ENCODE measurements at places on chromosomes 7 and 10. TPM values are rescaled to one million over a fixed set of nuclear protein-coding genes. Genes with fewer than 3 reads are reported as not detected.

Gene RPP30
- total RNA-seq = 35.1 TPM

Gene FAM241B
- 1.6 TPM for total RNA-seq

Gene WEE2
- 0.27 TPM for total RNA-seq

Gene PTER
- 4.2 TPM for total RNA-seq

Gene HOXA6
- 0.34 TPM for total RNA-seq

Gene TMEM176A
- total RNA-seq = 82.9 TPM

Gene CPA2
- 3.6 TPM for total RNA-seq

Gene INA
- 0.05 TPM for total RNA-seq

Gene NME8
- not detected for total RNA-seq

DNA sequence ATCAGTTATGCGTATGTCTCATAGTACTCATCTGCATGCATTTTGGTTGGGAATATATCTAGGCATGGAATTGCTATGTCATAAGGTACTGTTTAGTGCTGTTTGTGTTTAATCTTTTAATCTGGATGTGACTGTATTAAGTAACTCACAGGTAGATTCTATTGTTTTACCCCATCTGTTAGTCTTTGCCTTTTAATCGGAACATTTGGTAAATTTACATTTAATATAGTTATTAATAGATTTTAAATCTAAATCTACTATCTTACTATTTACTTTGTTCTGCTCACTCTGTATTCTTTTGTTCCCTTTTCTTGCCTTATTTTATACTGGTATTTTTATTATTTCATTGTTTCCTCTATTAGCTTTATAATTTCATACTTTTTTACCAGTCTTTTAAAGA, 10.6 kb upstream of the ITGA8 start:
- DNase-seq = no peak

- no peak for DNase-seq
Observed at GRCh38 chr7:72196176-72196575, 216.0 kb downstream of the CALN1 start.

GRCh38 chr7:156458011-156458410, 182.6 kb upstream of the RNF32 start:
- no peak for DNase-seq

DNA sequence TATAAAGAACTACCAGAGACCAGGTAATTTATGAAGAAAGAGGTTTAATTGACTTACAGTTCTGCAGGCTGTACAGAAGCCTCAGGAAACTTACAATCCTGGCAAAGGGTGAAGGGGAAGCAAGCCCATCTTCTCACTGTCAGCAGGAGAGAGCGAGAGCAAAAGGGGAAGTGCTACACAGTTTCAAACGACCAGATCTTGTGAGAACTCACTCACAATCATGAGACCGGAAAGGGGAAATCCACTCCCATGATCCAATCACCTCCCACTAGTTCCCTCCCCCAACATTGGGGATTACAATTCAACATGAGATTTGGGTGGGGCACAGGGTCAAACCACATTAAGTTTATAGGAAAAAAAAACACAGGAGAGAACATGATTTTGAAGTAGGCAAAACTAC, 222.1 kb upstream of the SHH start:
- DNase-seq = no peak

- no peak for DNase-seq
Observed at GRCh38 chr10:17747883-17748550, 4.0 kb upstream of the TMEM236 start.

- no peak for DNase-seq
Observed at GRCh38 chr7:87671-88070, 104.7 kb upstream of the FAM20C start.

DNA sequence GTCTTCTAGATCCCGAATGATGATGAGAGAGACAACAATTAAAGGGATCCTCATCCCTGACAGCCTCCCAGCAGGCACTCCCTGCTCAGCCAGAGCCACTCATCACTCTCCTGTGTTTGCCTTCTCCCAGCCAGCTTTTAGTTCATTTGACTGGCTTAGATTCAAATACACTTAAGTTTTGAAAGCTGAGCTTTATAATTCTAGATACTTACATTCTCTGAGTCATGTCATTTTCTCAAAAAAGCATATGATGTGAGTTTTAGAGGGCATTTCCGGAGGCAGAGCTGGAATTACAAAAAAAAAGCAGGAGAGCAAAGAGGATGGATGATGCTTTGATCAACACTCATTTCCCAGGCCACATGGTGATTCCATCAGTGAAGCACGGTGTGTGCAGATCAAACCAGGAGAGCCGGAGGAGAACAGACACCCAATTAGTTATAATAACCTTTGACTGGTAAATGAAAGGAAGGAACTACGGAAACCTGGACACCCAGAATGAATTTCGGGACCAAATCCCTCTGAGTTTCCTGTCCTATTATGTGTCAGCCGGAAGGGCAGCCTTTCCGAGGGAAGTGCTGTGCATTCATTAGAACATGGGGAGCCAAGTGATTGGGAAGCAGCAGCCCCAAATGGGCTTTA, 81.5 kb upstream of the HPS1 start:
- DNase-seq = no peak

DNA sequence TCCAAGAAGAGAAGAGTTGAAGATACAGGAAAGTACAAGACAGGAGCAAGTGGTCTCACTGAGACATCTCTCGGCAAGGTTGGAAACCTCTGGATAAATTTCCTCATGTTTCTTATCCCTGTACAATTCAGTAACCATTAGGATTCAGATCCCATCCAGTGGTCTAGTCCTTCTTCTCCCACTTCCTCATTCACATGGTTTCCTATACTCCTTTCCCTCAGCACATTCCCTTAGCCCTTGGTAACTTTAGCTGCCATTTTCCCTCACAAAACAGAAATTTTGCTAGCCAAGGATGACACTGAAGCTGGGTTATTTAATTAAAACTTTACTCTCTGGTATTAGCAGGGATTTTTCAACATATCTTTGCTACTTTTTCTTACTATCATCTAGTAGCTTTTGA, 82.6 kb downstream of the CPED1 start:
- DNase-seq = no peak

- DNase-seq = no peak
Observed at GRCh38 chr10:81414038-81414437, 461.0 kb upstream of the NRG3 start.

DNA sequence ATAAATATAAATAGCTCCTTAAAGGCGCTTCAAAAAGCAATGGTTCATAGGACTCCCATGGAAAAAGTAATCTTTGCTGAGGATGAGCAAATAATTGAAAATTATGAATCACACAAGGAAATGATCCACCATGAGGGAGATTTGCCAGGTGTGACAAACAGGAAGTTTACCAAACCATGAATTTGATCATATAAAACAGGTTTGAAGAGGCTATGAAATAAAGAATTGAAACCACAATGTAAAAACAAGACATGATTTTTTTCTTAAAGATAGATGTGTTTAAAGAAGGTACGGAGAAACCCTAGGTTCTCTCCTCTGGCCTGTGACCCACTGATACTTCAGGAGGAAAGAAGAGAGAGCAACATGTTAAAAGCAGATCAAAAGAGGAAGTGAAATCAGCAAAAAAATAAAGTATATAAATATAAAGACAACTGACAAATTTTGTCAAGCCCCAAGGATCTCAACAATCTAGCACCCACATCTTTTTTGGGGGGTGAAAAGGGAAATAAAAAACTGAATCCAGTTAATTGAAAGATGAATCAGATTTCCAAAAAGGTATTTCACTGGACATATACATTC, 111.3 kb upstream of the ASAH2 start:
- no peak for DNase-seq

GRCh38 chr10:70448236-70448635, 6.8 kb upstream of the NODAL start:
- no peak for DNase-seq

GRCh38 chr10:32771217-32771616, 186.8 kb downstream of the ITGB1 start:
- DNase-seq = no peak

DNA sequence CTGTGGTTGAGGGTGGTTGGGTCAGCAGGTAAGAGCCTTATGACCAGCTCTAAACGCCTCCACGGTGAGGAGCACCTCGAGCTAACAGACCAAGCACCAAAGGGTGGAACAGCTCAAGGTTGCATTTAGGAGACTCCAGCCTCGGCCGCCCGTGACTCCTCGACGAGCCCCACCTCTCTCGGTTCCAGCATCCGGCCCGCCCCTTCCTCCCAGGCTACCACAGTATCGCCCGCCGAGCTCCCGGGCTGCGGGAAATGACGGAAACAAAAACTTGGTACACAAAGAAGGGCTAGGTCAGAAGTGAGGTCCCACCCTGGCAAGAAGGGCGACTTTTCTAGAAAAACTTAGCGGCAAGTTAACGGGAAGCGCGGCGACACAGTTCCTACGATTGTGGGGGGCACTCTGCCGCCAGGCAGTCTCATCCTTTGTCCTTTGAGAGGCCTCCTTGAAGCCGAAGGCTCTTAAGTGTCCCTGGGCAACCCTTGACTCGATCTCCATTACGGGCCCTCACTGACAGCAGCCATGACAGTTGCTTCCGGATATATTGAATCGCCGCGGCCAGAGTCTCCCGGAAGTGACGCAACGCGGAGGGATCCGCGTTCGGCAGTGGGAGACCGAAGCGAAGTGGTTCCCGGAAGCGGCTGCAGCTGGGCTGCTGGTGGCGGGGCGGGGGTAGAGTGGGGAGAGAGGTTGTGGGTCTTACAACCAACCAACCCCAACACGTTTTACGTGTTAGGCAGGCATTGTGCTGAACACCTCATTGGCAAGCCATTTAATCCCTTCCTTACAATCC, 40.2 kb upstream of the ZNF518A start:
- DNase-seq = peak; percentile 96

- no peak for DNase-seq
Observed at GRCh38 chr7:67423065-67423464, 426.4 kb downstream of the TYW1 start.

DNA sequence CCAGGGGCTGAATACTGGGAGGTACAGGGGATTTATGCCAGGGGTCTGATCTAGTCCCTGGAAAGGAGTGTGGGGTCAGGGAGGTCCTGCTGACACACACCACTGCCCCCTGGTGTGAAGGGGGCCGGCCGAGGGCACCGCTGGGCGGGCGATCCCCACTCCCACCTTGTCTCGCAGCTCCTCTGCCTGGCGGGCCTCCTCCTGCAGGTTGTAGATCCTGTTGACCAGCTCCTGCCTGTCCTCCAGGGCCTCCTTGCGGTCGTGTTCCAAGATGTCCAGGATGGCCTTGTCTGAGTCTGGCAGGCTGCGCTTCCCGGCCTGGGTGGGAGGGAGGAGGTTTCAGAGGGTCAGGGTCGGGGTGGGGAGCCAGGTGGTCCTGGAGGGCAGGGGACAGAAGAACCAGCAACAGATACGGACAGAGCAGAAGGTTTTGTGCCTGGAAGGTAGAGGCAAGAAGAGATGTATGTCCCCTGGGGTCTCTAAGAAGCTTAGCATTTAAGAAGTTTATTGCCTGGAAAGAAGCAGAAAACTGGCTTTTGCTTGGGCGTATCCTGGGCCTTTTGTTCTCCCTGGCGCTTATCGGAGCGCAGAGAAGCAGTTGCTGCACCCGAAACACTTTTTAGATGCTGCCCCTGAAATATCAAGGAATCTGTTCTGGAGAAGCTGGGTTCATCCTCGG, 94.5 kb upstream of the GNA12 start:
- no peak for DNase-seq

- no peak for DNase-seq
Observed at GRCh38 chr10:36163827-36164226, 521.7 kb upstream of the FZD8 start.

DNA sequence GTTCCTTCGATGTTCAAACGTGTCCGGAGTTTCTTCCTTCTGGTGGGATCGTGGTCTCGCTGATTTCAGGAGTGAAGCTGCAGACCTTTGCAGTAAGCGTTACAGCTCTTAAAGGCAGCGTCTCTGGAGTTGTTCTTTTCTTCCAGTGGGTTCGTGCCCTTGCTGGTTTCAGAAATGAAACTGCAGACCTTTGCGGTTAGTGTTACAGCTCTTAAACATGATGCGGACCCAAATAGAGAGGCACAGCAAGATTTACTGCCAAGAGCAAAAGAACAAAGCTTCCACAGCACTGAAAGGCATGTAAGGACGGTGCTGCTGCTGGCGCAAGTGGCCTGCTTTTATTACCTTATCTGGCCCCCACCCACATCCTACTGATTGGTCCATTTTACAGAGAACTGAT, 931.4 kb downstream of the IPMK start:
- no peak for DNase-seq

DNA sequence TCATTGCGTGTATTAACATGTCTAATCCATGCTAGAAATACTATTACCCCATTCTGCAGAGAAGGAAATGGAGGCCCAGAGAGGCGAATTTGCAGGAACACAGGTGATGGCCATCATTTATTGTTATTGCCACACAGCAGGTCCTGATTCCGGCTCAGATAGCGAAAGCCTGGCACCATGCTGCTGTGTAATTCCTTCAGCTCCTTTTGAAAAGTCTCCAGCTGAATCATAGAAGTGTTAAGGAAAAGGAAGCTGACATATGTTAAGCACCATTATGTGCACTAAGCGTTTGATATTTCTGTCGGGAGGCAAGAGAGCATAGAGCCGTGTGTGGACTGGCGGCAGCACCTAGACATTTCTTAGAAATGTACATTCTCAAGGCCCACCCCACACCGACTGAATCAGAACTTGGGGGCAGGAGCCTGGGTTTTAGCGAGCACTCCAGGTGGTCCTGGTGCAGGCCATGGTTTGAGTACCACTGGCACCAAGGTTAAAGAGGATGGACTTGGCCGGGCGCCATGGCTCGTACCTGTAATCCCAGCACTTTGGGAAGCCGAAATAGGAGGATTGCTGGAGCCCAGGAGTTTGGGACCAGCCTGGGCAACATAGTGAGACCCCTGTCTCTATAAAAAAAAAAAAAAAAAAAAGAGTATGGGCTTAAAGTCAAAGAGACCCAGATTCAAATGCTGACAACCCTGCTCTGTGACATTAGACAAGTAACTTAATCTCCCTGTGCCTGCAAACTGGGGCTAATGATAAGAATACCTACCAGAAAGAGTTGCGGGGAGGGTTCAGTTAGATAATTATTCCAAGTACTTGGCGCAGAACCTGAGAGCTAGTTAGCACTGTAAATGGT, 52.2 kb downstream of the UNC5B start:
- no peak for DNase-seq

GRCh38 chr10:70669015-70669414, 3.3 kb upstream of the ADAMTS14 start:
- DNase-seq = no peak

GRCh38 chr10:131933696-131934086, 32.9 kb downstream of the PPP2R2D start:
- no peak for DNase-seq

GRCh38 chr10:4215485-4215884, 430.5 kb upstream of the KLF6 start:
- no peak for DNase-seq

DNA sequence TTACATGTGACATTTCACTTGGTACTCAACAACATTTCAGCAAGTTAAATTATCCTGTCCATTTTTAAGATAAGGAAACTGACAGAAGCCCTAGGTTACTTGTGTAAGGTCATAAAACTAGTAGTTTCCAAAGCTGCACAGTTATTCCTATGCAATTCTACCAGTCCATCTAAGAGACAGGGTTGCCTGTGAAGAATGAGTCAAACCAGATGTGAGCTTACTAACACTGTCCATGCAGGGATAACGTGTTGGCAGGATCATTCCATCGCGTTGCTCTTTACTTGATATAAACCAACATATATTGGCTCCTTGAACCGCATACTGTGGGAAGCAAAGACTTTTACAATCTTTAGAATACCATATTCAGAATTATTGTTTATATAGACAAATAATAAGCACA, 280.9 kb upstream of the HGF start:
- no peak for DNase-seq

- no peak for DNase-seq
Observed at GRCh38 chr10:127881262-127881661, 11.5 kb downstream of the CLRN3 start.

GRCh38 chr10:34333513-34333912, 481.6 kb downstream of the PARD3 start:
- no peak for DNase-seq

GRCh38 chr7:67505449-67505848, 508.8 kb downstream of the TYW1 start:
- no peak for DNase-seq
